GM12878 (cell line): ENCODE measurements at places on chromosomes 2 and 18. TPM values are rescaled to one million over a fixed set of nuclear protein-coding genes. Genes with fewer than 3 reads are reported as not detected.
A peak's percentile ranks its signal among the peaks of the same experiment; 100 is the strongest.

- no peak for DNase-seq
- peaks cover 36% of the 10 kb centered on the region for H3K4me1 ChIP-seq
- H3K4me3 ChIP-seq, result no peak overlapping the region
- H3K27ac ChIP-seq, result peak overlapping the region; percentile 81
These were observed 634 bp upstream of the MSGN1 start for GRCh38 chr2:17815468-17816184.

DNA sequence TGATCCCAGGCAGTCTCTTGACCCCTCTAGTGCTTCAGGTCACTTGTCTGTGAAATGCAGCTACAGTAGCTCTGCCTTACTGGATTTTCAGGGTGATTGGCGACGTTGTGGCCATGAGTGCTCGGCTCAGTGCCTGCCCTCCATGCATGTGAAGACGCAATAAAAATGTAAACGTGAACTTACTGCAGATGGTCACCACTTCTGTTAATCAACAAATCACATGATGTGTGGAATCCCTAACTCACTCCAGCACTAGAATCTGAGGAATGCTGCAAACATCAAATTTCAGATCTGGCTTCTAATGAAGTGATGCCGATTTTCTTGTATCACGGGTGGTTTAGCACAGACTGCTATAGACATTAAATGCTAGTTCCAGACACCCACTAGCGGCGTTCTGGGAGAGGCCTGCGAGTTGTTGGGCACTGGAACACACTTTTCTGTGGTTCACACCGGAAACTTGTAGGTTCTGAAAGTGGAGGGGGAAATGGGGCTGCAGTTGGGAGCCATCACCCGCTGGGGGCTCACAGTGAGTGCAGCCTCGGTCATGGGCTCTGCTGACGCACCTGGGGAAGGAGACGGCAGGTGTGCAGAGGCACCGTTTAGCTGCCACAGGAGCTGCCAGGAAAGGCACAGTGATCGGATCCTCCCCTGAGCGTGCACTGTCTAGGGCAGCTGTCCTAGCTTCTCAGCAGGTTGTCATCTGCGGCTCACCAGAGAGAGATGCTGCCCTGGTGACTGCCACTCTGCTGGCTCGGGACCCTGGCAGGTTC, 6.5 kb downstream of the CNDP1 start:
- H3K27ac ChIP-seq, result no peak overlapping the region
- no peaks in the 10 kb centered on the region for H3K27me3 ChIP-seq
- H3K4me3 ChIP-seq, result no peak overlapping the region
- peaks cover 2% of the 10 kb centered on the region; the same call in 1 of the 2 replicates for H3K4me1 ChIP-seq

- no peak overlapping the region for H3K27ac ChIP-seq
- no peak overlapping the region for H3K4me3 ChIP-seq
- DNase-seq, result no peak
- H3K4me1 ChIP-seq, result no peaks in the 10 kb centered on the region
These were observed 103.1 kb downstream of the TEX51 start for GRCh38 chr2:127001751-127002150.

GRCh38 chr2:190200603-190201002, 119.0 kb downstream of the HIBCH start:
- peaks cover 14% of the 10 kb centered on the region; the same call in 1 of the 2 replicates for H3K36me3 ChIP-seq
- no peaks in the 10 kb centered on the region for H3K4me1 ChIP-seq
- no peak overlapping the region for H3K27ac ChIP-seq
- H3K4me3 ChIP-seq, result no peak overlapping the region
- H3K27me3 ChIP-seq, result no peaks in the 10 kb centered on the region

The ANKRD23 gene
- 3.5 and 3.9 TPM in 2 replicates for total RNA-seq

The PARD6G gene
- total RNA-seq, result 1.4 and 2.0 TPM in 2 replicates

The SCYGR6 gene
- not detected in 2 replicates for total RNA-seq

DNA sequence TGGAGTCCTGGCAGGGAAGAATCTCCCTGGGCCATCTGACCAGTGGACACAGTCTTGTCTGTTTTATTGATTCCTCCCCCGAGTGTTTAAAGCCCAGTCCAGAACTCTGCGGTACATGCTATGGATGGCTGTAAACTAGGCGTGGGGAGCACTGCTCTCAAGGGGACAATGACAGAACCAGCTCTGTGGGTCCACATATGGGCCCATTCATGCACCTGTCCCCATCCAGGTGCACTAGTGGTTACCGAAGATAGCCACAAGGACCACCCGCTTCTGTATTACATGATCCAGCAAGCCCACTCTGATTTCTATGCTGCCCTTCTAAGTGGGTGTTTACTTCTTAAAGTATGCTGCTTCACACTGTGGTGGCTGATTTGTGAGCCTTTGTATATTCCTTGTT, 21.0 kb downstream of the CHST10 start:
- peaks cover 8% of the 10 kb centered on the region for H3K36me3 ChIP-seq
- no peak for DNase-seq
- peaks cover 26% of the 10 kb centered on the region for H3K4me1 ChIP-seq
- H3K4me3 ChIP-seq, result no peak overlapping the region
- no peak overlapping the region for H3K27ac ChIP-seq

The PLGLB2 gene
- 0.53 TPM in 1 of 2 replicates, not detected in the other for total RNA-seq
